ENCODE measurements at places on chromosomes 1 and 21.

DNA sequence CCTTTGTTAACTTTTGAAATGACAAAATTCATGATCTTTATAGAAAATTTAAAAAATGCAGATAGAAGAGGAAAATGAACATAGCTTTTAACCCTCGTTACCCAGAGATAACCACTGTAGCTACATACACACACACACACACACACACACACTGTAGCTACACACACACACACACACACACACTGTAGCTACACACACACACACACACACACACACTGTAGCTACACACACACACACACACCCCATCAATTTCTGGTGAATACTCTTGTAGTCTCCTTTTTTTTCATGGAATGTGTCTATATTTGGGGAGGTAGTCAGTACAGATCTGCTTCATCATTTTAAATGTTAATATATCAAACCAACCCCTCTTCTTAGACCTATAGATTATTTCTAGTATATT lies 58.5 kb downstream of the SH3BGR start:
- no peak for DNase-seq

DNA sequence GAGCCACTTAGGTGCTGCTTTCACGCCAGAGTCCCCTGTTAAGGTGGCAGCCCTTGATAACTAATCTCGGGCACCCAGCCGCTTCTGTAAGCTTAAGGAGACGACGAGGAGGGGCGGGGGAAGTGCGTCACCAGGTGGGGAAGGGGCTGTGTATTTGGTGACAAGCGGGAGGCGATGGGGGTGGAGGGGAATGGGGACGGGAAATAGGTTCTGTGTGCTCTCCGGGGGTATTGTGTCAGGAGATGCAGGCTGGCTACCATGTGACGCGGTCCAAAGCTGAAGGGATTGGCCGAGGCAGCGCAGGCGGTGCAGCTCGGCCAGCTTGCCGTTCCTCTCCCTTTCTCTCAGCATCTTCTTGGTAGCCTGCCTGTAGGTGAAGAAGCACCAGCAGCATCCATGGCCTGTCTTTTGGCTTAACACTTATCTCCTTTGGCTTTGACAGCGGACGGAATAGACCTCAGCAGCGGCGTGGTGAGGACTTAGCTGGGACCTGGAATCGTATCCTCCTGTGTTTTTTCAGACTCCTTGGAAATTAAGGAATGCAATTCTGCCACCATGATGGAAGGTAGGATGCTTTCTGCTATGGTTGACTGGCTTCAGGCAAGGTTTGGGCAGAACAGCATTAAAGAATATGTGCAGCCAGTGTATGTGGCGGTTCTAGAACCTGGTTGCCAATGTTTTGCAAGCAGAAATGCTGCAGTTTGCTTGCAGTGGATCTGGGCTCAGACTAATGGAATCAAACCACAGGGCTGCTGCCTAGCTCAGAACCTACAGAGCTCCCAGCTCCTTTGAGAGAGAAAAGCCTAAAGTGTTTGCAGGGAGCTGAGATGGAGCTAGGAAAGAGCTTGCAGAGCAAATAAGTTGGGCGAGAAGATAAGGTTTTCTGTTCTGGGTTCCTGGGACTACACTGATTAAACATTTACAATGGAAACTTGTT lies at the start of gene SGIP1:
SGIP1 (plus strand) TSS at position 350 of the 937 bp plus-strand sequence; CDS start at position 556, 206 bp downstream.
- no peak for DNase-seq

DNA sequence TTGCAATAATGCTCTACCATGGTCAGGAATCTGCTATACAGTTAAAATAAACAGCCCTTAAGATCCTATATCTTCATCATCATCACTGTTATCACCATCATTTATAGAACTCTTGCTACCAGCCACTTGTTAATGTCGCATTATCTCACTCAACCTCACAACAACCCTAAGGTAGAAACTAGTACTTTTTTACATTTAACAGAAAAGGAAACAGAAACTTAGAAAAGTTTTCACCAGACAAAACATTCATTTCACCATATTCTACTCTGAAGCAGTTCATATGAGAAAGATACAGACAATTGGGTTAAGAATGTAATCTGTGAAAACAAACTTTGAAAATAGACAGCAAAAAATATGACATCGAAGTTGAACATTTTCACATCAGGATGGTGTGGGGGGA lies 262.6 kb downstream of the ATG4C start:
- no peak for DNase-seq

GRCh38 chr1:246681900-246682895 lies 42.0 kb upstream of the SCCPDH start:
- no peak for DNase-seq

GRCh38 chr1:107432108-107432507 lies 291.3 kb downstream of the NTNG1 start:
- no peak for DNase-seq

DNA sequence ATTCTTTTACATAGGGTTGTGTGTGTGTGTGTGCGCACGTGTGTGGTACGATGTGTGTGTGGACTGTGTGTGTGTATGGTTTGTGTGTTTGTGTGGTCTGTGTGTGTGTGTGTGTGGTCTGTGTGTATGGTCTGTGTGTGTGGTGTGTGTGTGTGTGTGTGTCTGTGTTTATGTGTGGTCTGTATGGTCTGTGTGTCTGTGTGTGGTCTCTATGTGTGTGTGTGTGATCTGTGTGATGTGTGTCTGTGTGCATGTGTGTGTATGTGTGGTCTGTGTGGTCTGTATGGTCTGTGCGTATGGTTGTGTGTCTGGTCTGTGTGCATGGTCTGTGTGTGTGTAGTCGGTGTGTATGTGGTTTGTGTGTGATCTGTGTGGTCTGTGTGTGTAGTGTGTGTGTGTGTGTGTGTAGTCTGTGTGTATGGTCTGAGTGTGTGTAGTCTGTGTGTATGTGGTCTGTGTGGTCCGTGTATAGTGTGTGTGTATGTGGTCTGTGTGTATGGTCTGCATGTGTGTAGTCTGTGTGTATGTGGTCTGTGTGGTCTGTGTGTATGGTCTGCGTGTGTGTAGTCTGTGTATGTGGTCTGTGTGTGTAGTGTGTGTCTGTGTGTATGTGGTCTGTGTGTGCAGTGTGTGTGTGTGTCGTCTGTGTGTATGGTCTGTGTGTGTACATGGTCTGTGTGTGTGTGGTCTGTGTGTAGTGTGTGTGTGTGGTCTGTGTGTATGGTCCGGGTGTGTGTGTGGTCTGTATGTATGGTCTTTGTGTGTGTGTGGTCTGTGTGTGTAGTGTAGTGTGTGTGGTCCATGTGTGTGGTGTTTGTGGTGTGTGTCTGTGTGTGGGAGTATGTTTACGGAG lies 46.8 kb downstream of the RHOU start:
- DNase-seq = no peak

DNA sequence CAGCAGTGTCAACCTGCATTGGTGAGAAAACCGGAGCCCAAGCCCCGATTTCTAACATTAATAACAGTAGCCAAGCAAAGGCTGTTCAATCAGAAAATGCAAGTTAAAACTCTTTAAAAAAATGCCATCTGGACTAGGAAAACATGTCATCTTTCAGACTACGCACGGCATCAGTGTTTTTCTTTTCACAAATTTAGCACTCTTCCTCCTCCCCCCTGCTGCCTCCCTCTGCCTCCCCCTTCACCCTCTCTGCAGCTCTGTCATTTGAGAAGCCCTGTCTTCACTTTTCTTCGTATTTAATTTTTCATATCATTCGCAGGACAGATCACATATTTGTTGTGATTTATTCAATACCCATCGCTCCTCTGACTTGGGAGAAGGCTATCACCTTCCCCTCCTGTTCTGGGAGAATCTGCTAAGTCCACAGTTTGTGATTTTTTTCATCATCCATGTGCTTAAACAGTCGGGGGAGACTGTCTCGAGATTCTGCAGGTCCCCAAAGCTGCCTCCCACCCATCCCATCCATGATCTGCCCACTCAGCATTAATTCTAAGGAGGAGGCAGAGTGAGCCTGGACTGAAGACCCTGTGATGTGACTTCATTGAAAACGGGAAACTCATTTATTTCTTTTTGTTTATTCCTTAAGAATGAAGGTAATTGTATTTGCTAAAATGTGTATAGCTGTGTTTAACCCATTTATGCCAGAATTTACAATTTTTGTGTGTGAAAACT lies 84.8 kb downstream of the PROX1 start:
- DNase-seq = no peak

DNA sequence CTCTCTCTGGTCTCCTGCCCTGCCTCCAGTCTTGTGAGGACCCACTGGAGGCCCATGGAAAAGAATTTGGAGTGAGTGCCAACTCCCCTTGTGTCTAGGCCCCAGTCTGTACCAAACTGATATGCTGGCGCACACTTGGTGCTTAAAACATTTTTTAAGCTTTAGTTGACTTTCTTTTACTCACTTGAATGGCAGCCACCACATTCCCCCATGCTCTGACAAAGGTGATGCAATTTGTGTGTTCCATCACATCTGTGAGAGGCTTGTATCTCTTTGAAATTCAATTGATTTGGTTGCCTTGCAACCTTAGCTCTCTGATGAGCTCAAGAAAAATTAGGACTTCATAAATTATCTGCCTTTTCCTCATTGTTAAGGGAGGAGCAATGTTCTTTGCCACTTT lies 30.5 kb upstream of the WDTC1 start:
- DNase-seq = no peak

DNA sequence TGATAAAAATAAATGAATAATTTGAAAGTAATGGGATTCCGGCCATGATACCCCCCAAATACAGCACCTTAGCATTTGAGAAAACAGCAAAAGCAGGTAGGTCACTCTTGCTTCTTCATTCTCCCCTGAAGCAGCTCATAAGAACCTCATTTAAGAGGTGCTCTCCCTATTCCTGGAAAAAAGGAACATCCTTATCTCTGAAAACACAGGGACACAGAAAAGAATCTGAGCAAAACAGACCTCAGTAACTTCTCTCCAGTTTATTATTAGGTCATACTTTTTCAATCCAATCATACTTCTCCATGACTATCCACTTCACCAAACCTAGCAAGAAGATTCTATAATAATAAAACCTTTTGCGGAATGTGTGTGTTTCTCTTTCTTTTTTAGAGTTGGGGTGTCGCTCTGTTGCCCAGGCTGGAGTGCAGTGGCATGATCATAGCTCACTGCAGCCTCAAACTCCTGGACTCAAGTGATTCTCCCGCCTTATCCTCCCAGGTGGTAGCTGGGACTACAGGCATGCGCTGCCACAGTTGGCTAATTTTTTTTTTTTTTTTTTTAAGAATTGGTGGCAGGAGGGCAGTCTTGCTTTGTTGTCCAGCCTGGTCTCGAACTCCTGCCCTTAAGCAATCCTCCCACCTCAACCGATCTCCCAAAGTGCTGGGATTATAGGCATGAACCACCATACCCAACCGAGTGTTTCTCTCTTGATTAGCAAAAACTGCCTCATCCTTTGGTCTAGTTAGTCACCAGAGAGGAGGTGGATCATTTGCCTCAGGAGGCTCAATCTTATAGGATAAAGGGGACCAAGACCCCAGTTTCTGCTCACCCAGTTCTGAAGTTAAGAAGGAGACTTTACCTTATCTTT lies 10.6 kb upstream of the TRIM33 start:
- DNase-seq = no peak

DNA sequence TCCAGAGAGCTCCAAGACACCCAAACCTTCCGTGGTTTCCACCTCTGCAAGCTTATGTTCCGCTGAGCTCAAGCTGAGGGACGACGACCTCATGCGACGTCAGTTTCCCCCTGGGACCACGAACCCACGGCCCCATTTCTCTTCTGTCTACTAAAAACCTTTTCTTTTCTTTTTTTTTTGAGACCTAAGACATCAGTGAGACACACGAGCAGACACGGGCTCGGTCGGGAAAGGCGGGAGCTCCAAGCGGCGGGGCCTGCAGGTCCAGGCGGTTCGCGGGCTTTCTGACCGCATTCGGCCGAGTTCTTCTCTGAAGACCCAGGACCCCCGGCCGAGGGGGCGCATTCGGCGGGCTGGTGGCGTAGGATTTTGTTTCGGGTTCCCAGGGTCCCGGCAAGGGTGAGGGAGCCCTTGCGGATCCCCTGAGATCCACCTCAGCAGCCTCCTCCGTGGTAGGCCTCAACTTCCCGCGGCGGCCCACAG lies 402 bp downstream of the C21orf58 start:
- no peak for DNase-seq

DNA sequence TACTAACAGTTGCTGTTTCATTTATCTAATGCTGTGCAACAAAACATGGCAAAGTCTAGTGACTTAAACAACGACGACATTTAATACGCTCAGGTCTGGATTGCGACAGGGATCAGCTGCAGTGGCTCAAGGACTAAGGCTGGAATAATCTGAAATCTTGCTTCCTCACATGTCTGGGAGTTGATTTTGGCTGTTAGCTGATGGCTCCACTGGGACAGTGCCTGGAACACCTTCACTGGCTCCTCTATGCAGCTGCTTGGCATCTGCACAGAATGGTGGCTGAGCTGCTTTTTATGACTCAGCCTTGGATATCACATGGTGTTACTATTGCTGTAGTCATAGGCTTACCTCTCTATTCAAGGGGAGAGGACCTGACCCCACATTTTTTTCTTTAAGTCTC lies 24.0 kb upstream of the BTG3 start:
- no peak for DNase-seq

DNA sequence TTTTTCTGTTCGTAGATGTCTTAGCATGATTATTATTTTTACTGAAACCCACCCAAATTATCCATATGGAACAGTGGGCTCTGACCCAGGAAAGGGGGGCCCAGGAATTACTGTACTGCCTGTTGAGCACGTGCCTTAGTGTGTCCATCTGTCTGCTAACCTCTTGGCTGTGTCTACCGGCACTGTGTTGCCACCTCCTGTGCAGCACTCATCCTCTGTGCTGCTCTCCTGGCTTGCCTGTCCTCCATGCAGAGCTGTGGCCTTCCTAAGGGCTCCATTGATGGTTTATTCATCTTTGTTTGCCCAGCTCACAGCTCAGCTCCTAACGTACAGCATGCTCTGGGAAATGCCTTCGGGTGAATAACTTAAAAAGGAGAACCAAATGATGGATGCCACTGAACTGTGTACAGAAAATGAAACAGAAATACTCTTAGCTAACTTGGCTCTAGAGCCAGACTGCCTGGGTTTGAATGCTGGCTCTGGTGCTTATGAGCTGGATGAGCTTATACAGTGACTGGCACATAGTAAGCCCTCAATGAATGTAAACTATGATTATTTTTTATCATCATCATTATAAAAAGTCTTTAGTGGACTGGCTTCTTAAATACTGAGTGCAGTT lies 11.4 kb upstream of the RPTN start:
- DNase-seq = no peak

GRCh38 chr1:223188618-223189356 lies 45.7 kb upstream of the TLR5 start:
- no peak for DNase-seq

- no peak for DNase-seq
Measured at GRCh38 chr1:219529116-219529515, 83.8 kb downstream of the ZC3H11B start.

DNA sequence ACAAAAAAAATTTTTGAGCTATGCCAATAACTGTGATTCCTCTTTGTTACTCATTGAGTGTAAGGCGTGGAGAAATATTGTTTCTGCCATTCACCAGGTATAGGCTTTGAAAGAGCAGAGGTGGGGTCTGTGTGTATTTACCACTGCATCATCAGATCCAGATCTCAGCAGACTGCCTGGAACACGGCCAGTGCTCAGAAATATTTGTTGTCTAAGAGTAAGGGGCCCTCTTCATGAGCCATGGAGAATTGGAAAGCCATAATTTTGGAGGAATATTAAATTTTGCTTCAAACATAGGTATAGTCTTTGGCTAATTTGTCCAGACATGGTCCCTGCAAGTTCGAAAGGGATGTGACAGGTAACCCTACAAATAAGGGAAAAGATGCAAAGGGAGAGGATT lies 231.3 kb upstream of the IRF2BP2 start:
- no peak for DNase-seq

GRCh38 chr1:185483664-185484450 lies 166.8 kb upstream of the IVNS1ABP start:
- no peak for DNase-seq

GRCh38 chr1:152924191-152924590 lies 15.8 kb downstream of the IVL start:
- no peak for DNase-seq

- DNase-seq = no peak
Measured at GRCh38 chr1:43484367-43484766, 30.6 kb upstream of the HYI start.

Measured in CD4-positive, alpha-beta T cell treated with Interleukin-17A for 1 hour (primary cell).